NCI-H1436 treated with DMSO at 0.1 percent for 48 hours (cell line): ENCODE measurements at places on chromosomes 4 and X.

DNA sequence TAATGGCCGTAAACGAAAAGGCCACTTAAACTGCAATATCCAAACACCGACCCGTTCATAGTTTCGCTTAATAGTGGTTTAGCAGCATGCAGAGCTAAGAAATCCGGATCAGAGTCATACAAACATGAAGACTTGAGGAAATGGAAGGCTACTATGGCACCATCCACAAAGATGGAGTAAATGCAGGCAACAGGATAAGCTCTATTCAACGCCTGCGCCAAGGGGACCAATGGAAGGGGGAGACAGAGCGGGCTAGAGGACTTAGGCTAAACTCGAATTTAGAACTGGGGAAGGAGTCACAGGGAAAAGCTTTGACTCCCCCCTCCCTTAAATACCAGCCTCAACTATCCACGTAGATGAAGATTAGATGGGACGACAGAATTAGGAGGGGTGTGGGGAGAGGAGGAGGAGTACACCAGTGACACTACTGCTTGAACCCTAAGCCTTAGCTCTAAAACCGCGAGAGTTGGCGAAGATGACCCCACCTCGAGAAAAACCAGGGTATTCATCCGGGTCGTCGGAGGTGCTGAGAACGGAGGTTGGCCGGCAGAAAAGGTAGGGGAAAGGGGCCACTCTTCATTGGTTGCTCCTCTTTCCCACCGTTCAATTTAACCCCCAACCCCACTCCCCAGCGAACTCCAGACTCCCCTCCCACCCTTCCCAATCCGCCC lies 3.5 kb downstream of the HUWE1 start:
- DNase-seq, result no peak

GRCh38 chrX:38678821-38679220 lies 117.5 kb downstream of the TSPAN7 start:
- DNase-seq, result no peak

- no peak for DNase-seq
These were observed 30.1 kb downstream of the NOP14 start for GRCh38 chr4:2932951-2933565.

DNA sequence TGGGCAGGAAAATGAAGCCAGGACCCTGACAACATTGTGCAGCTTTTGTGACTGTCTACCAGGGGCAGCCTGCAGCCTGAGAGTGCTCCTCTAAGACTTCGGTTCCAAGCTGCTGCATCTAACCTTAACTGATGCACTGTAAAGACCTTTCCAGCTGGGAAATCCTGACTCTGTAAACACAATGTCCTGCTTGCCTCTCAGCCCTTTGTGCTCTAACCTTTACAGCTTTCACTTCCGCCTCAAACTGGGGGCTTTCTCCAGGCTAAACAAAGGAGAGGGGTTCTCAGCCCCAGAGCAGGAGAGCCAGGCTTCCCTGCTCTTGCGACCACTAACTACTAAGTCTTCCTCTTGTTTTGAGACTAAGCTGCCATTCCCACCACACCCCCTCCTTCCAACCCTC lies 19.3 kb upstream of the RASL11B start:
- DNase-seq, result no peak

GRCh38 chr4:78684325-78685079 lies 91.6 kb upstream of the BMP2K start:
- DNase-seq, result no peak

- DNase-seq, result no peak
These were observed 33.9 kb downstream of the CPLX1 start for GRCh38 chr4:791898-792625.

DNA sequence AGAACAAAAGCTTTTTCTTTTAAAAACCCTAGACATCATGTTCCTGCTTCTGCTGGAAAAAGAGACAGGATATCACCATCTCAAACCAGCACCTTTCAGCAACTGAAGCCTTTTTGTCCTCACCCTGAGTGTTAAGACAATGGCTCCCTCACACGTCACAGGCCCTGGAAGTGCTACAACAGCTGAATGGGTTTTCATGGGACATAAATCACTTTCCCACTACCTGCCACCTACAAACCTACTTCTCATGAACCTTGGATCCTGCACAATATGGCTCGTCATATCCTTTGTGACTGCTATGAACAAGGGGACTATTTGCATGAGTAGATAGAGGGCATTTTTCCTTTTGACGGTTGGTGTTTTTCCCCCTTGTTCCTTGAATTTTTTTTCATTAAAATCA lies 93.6 kb downstream of the TSPAN5 start:
- DNase-seq, result no peak

DNA sequence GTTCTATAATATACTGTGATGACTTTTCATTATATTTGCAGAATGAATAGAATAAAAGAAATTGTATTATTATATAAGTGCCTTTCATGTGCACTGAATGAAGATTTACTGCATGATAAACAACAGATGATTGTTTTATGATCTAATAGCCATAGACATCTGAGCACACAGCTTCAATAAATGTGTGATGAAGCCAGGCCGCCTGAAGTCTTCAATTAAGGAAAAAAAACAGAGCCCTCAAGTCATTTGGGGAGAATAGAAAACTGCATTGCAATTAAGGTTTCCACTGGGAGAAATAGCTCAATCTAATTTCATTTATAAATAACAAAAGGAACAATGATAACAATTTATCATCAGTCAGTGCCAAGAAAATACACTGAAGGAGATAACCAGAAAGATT lies 955.2 kb downstream of the FSTL5 start:
- no peak for DNase-seq

DNA sequence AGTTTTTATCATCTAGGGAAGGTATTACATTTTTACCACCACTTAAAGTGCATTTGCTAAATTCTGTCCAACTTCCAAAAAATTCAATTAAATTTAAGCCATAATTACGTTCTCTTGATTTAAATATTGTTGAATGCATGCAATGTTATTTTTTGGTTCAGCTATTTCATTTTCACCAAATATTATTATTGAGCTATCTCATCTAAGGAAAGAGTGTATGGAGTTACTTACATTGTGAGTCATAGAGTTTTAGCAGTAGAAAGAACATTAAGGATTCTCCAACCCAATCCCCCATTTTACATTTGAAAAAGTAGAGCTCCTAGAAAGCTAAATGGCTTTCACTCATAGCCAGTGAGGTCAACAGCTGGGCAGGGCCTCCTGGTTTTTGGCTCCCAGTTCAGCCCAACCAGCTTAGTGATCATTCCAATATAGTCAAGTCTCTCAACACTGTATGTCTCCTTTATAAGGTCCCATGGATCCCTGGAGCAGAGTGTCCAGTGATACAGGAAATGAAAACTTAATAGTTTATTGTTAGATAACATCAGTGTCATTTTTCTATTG lies 60.5 kb downstream of the NDNF start:
- DNase-seq, result no peak

DNA sequence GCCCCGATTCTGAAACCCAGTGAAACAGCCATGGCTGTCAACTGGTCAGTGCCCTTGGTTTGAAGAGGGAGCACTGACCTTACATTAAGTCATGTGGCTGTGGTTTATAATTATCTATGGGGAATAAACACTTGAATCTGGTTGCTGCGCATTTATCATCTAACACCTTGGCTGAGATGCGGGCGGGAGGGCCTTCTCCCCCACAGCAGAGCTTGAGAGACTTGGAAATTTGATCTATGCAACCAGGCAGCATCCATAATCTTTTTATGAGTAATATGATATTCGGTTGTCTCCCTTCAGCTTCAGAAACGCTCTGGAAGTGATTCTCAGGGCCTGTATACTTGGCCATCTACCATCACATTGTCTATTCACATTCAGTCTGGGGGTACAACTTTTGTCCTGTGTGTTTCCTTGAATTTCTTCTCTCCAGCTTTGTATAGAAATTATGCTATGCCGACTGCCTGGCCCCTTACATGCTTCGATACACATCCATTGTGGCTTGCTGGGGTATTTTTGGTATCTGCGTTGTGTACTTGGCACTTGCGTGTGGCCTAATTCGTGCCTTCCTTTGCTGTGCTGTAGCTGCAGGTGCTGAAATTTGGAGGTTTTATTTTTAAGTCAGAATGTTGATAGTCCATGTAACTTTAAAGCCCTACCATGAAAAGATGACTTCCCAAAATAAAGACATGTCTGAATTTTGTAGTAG lies 321.6 kb downstream of the ARHGAP10 start:
- peak; percentile 8 for DNase-seq

DNA sequence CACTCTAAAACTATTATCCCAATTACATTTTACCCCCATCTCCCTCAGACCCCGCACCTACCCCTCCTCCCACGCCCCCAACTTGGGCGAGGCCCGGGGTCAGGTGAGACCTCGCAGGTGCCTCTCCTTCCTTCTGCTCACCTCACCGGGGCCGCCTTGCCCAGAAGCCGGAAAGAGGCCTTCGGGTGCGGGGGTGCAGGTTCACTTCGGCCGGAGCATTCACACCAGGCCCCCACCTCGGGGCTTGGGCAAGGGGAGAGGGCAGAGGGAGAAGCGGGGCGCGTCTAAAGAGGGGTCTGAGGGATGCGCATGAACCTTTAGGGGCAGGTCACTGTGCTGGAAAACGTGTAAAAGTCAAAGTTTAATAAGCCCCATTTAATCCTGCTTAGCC lies 427 bp downstream of the ZNF182 start:
- DNase-seq, result no peak

DNA sequence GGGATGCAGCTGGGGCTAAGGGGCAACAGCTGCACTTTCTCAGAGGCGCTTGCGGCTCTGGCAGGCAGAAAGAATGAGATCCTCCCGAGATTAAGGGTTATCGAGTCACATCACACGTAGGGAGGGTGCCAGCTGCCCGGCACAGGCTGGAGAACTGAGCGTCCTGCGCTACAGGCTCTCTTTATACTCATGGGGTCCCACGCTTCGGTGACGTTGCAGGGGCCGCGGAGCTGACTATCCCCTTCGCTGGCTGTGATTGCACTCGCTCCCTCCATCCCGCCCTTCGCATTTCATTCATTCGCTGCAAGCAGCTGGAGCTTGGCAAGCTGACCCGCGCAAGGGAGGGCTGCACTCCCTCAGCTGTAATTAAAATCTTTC lies at the start of gene TACR3:
Gene TACR3, minus strand, starts transcription at position 156 of the 378 bp plus-strand sequence. CDS start 310 bp downstream, outside the sequence.
- no peak for DNase-seq

DNA sequence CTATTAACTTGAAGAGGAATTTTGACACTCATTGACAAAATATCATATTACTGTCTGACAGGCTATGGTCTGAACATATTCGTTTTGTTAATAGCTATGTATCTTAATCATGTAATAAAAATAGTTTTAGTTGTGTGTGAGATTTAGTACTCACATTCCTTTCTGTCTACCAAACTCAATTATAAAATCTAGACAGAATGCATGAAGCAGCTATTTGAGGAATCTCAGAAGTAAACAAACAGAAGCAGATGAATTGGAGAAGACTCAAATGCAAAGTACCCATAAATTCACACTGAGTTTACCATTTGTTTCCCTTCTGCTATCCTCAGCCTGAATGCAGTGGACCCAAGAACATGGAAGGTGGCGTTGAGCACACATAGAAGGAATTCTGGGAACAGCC lies 841.6 kb upstream of the AADAT start:
- no peak for DNase-seq

GRCh38 chr4:52750819-52751486 lies at the start of gene ERVMER34-1:
Gene ERVMER34-1 (minus strand): TSS chr4:52751425. CDS start chr4:52745520, 5,905 bp downstream.
- DNase-seq, result no peak

DNA sequence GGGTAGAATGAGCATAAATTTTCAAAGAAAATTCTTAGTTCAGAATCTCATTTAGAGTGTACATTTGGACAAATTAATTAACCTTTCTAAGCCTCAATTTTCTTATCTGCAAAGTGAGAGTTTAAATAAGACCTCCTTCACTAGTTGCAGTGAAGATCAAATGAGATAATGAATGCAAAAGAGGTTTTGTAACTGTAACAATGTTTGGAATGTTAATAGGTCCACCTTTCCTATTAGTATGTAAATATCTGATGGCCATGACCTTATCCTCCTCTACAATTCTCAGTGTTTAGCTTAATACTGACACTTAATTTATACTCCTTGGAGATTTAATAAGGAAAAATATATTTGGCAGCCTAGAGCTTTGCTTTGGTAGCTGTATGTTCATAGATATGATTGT lies 138.8 kb downstream of the GABRG1 start:
- no peak for DNase-seq

DNA sequence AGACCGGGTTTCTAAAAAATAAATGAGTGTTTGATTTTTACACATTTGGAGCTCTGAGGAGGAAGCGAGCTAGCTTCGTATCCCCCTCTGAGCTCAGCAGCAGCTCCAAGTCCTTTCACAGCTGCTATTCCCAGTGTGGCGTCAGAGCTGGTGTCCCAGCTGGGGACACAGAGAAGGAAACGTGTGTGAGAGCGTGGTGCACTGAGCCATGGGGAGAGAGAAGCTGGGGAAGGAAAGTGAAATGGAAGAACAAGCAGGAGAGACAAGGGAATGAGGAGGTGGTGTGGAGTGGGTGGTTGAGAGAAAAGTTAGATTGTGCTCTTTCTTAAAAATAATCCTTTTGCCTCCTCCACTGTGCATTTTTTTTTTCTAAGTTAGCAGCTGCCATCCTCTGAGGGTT lies 79.5 kb upstream of the SLC4A4 start:
- no peak for DNase-seq

GRCh38 chr4:103778221-103778620 lies 58.4 kb upstream of the TACR3 start:
- no peak for DNase-seq

DNA sequence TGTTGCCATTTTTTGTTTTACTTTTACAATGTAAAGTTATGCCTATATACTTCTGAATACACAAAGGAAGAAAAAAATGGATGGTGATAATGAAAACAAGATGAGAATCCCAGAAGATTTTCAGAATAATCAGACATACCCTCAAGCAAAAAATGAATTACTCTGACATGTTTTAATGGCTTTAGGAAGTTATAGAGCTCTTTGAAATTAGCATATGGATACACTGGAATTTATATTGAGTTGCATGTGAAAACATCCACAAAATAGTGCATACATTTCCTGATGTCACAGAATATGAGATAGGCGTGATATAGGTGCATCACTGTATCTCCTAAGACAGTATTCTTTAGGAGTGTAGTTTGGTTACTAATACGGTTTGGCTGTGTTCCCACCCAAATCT lies 351.3 kb downstream of the SLC7A11 start:
- no peak for DNase-seq

- DNase-seq, result no peak
These were observed 4.8 kb downstream of the FRMPD3 start for GRCh38 chrX:107454302-107454701.

DNA sequence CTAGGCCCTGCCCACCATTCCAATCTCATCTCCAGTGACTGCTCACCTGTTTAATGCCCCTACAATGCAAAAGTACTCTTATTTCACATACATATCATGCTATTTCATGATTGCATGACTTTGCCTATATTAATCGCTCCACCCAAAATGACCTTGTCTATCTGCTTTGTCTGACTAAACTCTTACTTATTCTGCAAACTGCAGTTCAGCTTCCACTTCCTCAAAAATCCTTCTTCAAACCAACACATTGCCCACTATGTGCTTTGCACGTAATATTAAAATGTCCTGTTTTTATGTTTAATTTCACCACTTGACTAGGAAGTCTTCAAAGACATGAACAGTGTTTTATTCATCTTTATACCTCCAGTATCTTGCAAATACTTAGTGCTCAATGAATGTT lies 229.6 kb downstream of the OPHN1 start:
- DNase-seq, result no peak
